ENCODE measurements at places on chromosomes 6 and 20.

- DNase-seq = no peak
Observed at GRCh38 chr6:18053555-18054445, 66.4 kb upstream of the KIF13A start.

GRCh38 chr20:11790046-11790445 lies 127.6 kb upstream of the BTBD3 start:
- no peak for DNase-seq

DNA sequence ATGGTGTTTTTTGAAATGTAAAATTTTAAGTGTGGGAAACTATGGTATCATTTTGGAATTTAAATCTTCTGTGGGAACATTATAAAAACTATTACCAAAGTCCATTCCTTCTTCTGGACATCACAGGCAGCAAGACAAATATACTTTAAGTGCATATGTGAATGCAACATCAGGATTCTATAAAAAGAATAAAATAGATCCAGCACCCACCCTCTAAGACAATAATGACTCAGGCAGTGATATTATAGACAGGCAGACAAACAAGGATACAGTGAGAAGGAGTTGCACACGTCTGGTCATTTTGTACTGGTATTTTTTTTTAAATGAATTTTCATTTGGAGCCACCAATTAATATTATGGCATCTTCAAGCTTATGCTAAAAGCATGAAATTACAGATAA lies 21.1 kb upstream of the NEDD9 start:
- no peak for DNase-seq

GRCh38 chr20:61803416-61803914 lies 262.2 kb downstream of the TAF4 start:
- no peak for DNase-seq

GRCh38 chr20:2814587-2815051 lies at the start of gene C20orf141:
Gene C20orf141, plus strand, starts transcription at chr20:2814987. Its CDS starts 198 bp downstream, at chr20:2815185.
- no peak for DNase-seq

GRCh38 chr6:158485431-158485830 lies 74.5 kb upstream of the TMEM181 start:
- DNase-seq = no peak

GRCh38 chr6:156114541-156114940 lies 658.9 kb upstream of the NOX3 start:
- DNase-seq = no peak

GRCh38 chr20:34531608-34532265 lies 15.5 kb downstream of the DYNLRB1 start:
- no peak for DNase-seq

DNA sequence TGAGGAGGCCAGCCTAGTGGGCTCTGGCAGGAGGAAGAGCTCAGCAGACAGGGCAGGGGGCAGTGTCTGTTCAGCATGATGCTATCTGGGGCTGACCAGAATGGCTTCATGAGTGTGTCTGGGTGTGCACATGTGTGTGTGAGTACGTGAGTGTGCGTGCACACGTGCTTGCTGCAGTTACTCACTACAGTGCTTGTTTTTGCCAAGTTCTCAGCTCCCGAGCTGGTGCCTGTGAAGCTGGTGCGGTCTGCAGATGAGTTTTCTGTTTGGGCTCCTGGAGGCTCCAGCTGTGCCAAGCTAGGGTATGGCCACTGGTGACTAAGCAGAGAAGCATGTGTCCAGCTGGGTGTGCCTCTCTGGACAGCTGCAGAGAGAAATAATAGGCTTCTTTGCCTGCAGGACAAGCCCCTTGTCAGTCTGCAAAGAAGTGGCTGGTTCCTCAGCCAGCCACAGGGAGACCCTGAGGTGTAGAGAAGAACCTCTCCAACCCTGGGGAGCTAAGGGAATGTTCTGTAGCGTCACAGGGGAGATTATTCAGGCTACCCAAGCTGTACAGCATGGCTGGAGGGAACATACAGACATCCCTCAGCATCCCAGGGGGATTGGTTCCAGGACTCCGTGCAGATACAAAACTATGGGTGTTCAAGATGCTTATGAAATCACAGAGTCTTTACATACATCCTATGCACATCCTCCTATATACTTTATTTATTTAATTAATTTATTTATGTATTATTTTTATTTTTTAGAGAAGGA lies 40.2 kb upstream of the FAM50B start:
- DNase-seq = no peak

DNA sequence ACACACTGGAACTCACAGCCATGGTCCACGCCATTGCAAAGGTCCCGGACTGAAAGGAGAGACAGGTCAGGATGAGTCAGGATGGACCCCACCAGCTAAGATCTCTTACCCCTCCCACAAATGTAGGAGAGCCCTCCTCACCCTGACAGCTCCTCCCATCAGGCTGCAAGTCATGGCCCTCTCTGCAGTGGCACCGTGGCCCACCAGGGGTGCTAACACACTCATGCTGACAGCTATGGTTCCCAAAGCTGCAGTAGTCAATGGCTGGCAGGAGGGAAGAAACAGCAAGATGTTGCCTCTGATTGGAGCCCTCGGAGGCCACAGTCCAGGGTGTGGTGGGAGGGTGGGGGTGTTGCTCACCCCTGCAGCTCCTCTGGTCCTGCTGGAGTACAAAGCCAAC lies 5.7 kb upstream of the RBPJL start:
- DNase-seq = no peak

DNA sequence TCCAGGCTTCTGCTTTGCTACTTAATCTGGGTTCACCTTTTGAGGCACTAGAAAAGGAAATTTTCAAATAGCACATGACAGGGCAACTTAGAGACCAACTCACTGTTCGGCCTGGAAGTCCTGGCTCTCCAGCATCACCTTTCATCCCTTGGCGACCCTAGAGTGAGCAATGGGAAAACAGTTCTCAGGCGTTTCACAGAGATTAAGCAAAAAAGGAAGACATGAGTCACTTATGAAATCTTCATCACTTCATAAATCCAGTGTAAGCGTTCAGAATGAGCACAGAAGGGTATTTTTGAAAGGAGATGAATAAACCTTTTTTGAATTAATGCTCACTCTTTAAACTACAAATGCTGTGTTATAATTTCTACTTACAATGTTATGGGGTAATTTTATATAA lies 104.0 kb downstream of the COL12A1 start:
- no peak for DNase-seq

DNA sequence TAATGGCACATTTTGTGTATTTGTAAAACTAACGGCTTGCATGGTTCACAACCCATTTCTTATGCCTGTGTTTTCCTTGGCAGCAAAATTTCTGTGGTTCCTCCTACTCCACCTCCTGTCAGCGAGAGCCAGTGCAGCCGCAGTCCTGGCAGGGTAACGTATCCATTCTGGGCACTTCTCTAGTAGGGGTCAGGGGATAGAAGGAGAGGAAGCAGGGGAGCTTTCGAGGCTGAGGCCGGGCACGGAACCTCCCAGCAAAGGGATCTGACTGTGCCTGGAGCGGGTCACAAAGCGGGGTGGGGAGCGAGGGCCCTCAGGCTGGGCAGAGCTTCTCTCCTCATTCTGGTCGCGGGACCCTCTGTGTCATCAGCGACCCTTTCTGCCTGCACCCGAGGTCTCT lies 58.4 kb downstream of the SYTL3 start:
- DNase-seq = no peak

All from stimulated activated CD4-positive, alpha-beta T cell treated with anti-CD3 and anti-CD28 coated beads, TNF-alpha, amount 100 ng/mL, for 24 hours (primary cell).